ENCODE measurements at places on chromosomes 1 and 21.

DNA sequence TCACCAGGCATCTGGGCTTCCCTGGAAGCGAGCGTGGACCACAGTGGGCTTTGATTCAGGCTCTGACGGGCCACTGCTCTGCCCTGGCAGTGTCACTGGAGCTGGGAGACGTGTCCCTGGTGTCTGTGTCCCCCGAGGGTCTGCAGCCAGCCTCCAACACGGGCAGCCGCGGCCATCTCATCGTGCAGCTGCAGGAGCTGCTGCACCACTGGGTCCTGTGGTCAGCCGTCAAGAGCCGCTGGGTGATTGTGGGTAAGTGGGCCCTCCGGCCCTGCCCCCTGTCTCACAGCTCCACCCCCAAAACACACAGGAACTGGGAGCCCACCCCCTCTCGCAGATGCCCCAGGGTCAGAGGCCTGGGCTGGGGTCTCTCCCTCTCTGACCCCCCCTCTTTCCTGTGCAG, 40.7 kb downstream of the DISP3 start:
- DNase-seq = no peak

DNA sequence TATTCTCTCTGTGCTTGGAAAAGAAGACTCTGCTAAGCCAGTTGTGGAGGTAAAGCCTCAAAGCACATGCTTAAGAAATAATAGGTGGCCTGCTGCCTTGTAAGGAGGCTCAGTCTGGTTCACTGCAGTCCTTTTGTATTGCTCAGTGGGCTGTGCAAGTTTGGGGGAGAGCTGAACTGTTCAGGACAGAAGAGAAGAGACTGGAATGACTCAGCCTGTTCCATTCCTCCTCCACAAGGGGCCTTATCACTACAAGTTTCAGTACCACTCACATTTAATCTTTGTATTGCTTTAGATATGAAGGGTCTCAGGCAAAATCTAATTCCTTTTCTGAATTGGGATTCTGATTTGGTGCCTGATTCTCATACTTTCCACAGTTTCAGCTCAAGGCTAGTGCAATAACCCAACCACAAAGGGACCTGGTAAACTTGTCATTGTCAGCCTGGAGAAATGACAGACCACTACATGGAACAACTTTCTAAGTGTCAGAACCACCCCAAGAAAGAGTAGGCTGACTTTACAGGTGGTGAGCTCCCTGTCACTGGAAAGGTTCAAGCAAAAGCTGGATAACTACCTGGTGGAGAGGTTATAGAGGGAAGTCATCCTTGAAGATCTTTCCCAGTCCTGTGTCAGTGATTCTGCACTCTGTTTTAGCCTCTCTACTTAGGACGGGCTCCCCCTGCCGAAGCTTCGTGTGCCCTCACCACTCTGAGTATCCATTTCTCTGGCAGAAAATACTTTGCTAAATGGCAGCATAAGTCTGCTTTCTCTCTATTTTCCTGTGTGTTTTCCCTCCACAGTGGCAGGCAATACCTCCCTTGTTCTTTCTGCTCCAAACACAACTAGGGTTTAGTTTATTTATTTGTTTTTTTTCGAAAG, 162.9 kb upstream of the GJB5 start:
- DNase-seq = no peak

- no peak for DNase-seq
Observed at GRCh38 chr1:158035976-158036583, 42.6 kb downstream of the KIRREL1 start.

DNA sequence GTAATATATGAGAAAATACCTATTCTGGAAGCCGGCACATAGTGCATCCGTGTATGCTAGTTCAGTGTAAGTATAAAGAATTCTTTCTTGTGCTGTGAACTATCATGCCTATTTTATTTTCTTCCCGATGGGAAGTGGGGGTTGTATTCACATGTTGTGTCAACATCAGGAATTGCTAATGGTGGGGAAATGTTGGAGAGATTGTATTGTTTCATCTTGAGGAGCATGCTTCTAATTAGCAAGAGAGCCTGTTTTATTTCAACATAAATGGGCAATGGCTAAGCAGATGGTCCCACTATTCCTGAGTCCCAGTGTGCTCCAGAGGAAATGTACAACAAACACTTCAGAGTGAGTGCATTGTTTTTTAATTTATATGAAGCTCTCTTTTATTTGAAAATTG, 485.2 kb downstream of the PLPP3 start:
- DNase-seq = no peak

DNA sequence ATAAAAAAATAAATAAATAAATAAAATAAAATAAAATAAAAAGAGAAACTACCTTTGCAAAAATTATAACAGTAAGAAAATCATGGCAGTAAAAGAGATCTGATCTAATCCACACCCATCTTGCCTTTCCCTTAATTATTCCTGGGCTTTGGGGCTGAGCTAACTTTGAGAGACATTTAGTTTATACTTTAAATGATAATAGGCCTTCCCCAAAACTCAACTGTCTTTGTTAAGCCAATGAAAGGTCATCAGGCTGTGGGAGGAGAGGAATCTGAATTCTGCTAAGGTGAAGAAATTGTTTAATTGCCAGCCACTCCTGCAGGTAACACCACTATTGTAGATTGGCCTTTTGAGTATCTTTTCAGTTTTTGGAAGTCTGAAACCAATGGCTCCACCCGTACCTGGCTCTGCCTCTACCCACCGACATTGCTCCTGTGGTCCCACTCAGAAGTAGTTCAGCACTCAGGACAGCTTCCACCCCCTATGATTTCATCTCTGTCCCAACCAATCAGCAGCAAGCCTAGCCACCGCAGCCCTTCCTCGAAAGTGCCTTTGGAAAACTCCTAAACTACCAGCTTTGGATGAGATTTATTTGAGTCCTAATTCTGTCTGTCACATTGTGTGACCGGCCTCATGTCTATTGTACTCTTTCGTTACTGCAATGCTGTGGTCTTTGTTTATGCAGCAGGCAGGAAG, 23.0 kb upstream of the PNRC2 start:
- no peak for DNase-seq
